ENCODE measurements at places on chromosomes 7 and 10.

DNA sequence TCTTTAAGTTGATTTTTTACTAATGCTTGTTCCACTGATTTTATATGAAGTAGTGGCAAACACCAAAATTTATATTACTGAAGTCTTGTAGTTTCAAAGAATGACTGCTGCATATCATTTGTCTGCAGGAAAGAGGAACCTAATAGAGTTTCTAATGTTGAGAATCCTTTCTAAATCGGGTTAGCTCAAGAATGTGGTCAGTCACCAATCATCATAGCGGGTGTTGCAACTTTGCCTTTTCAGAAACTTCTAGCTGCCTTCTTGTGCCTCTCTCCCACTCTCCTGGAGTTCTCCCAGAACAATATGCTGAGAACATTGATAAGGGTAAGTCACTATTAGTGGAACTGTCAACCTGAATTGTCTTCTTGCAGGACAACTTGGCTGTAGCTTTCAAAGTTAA lies 524.8 kb upstream of the SORCS1 start:
- no peak for DNase-seq

DNA sequence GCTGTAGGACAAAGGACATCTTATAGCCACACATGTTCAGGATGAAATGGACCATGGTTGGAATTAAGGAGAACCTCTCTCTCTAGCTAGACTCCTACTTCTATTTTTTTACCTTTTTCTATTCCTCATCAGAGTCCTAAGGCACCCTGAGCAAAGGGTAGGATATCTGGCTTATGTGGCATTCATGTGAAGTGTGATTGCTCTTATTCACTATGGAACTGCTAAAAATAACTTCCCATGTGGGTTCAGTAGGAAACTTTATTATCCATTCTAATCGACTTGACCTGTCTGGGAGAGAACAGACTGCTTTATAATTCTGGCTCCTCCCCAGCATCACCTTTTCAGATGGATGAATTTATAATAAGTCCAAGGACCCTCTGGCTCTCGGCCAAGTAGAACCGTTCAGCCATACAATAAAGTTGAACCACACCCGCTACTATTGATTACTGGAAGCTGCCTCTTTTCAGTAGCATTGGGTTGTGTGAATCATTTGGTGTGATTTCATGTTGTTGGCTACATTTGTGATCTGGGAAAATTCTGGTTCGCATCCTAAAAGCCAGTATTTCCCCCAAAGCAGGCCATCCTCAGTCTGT lies 117.5 kb downstream of the NRF1 start:
- DNase-seq: no peak

DNA sequence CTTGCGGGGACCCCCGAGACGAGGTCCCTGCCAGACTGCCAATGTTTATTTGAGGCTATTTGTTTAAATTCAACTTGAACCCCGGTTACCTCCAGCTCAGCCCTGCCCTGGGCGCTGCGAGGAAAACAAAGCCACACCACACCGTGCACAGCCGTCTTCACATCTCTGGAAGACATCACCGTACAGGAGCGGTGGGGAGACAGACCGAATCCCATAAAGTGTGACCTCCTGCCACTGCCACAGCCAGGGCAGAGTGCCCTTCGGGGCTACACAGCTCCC lies 40.0 kb downstream of the PRKAG2 start:
- DNase-seq: no peak

- DNase-seq: no peak
These were observed 16.7 kb downstream of the LIPF start for GRCh38 chr10:88680958-88681357.

DNA sequence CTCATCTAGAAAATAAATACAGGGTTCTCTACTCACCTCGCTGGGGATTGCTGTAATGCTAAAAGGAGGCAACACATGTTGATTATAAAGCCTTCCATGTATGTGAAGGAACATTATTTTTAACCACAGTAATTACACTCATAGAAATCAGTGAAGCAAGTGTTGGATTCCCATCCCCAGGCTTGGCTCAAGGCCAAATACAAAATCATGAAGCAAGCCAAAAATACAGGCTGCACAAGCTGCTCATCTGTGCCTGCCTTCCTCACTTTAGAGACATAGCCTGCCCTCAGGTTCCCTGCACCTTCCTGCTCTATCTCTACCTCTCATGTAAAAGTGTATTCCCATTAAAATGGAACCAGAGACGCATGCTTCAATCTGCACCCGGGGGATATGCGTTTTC lies 1077.1 kb upstream of the C7orf33 start:
- no peak for DNase-seq

DNA sequence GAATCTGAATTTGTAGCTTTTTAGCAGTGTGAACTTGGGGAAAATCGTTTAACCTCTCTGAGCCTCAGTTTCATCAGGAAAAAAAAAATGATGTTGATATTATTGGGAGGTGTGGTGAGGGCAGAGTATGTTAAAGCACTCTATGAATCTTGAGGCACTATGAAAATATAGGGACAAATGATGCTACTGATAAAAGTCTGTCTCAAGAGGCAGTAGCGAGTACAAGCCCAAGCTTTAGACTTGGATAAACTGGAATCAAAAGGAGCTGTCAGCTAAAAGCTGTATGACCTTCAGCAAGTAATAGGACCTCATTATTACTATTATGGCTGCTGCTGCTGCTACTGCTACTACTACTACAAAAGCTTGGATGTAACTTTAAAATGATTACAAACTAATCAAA lies 8.4 kb downstream of the ZNF277 start:
- DNase-seq: no peak
